ENCODE measurements at places on chromosomes 12 and 14. TPM values are rescaled to one million over a fixed set of nuclear protein-coding genes. Genes with fewer than 3 reads are reported as not detected.

DNA sequence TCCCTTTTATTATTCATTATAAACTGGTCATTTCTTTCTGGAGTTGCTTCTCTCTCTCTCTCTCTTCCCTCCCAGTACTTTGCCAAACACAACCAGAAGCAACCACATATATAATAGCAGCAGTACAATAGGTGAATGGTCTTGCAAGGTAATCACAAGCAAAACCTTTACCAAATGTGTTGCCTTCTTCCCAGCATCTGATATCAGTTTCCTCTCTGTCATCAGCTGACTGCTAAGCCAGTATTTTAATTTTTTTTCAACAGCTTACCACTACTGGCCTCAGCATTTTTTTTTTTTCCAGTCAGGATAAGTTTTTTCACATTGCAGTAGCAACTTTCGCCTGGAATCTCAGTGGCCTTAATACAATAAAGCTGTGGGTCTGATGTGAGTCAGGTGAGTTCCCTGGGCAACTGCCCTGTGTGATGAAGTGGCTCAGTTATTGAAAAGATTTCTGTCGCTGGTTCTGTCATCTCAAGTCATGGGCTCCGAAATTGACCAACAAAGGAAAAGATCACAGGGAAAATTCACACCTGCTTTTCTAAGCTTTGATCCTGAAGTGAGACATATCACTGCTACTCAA, 282.5 kb upstream of the AMIGO2 start:
- no peak for DNase-seq

Gene SIRT4
- 3.8 TPM for total RNA-seq

Gene NDUFA9
- total RNA-seq, result 69.9 TPM

- no peak for DNase-seq
Observed at GRCh38 chr14:97444248-97444647, 647.1 kb downstream of the VRK1 start.

DNA sequence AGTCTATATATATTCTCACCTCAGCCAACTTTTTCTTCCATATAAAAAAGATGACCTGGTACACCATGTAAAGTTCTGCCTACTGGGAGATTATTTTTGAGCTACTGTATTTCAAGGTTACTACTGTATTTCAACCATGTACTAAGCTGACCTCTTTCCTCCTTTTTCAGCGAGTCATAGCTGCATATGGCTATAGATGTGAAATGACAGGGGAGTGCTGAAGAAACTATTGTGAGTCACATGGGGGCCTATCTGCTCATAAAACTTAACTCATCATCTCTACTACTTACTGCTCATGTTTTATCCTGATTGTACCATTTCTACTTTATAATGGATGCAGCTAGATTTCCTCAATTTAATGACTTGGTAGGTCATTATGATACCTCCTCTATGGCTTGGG, 571.4 kb upstream of the ATP2B1 start:
- no peak for DNase-seq

DNA sequence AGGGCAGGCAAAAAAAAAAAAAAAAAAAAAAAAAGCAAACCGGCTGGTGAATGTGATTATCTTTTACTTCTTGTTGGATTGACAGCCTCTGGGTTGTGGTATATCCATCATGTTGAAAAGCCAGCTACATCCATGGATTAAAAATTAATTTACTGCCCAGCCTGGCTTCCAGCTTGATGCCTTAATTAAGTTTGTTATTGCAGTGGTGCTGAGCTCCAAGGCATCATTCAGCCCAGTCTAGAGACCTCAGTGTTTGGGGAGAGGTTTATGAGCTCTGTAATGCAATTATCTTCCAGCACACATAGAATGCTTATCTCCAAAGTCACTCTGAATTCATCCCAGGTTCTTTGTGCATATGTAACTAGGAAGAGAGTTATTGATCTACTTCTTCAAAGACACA, 114.8 kb downstream of the RIMBP2 start:
- no peak for DNase-seq

Gene PIWIL1
- total RNA-seq, result 0.12 TPM

Gene SPIC
- not detected for total RNA-seq

GRCh38 chr12:76964784-76965571, 86.2 kb upstream of the CSRP2 start:
- no peak for DNase-seq

DNA sequence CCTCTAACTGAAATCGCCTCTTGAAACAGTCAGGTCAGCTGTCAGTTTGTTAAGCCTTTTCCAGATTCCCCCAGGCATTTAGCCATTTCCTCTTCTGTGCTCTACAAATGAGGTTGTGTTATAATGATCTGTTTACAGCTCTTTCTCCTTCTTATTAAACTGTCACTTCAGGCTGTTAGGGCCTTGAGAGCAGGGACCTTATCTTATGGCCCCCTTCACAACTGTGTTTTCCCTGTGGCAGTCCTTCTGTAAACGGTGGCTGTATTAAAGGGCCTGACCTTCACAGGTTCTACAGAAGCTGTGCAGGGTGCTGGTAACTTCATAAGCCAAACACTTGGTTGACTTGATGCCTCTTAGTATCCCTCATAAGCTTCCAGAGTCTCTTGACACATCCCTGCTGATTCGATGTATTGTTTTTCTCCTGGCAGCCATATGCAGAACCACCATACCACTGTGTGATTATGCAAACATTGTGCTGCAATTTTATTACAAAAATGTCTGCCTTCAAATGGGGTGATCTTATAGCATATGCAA, 104.7 kb downstream of the PLEKHA5 start:
- no peak for DNase-seq

GRCh38 chr14:62123961-62124360, 361.7 kb downstream of the SNAPC1 start:
- no peak for DNase-seq

- no peak for DNase-seq
Observed at GRCh38 chr12:98227162-98227561, 288.2 kb upstream of the TMPO start.

DNA sequence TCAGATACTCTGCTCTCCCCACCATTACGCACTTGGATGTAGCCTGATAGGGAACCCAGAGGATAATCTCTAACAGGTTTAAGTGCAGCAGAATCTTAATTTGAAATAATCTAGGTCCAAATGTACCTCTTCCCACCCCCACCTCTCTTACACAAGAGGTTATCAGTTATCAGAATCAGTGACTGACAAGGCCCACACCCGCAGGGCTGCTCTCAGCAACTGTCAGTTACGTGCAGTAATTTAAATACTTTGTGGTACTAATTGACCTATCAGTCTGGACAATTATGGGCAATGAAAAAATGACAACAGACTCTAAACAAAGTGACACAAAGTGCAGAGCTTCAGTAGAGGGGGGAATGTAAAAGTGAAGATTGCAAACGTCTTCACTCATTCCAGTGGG, 74.0 kb downstream of the CLIP1 start:
- DNase-seq, result no peak

DNA sequence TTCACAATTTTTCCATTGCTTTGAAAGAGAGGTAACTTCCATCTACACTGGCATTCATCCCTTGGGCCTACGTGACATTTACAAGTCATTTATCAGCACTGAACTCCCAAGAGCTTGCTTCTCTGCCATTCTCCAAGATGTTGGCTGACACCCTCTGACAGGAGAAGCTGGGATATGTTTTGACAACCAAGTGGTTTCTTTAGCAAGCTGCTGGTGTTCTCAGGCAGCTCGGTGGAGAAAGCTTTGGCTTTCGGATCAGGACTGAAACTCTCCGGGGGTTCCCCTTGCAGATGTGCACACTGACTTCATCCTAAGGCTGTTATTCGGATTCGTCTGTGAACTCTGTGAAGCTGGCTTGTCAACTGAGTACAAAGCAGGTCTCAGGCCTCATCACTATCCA, 15.7 kb downstream of the KCNA5 start:
- DNase-seq, result no peak

DNA sequence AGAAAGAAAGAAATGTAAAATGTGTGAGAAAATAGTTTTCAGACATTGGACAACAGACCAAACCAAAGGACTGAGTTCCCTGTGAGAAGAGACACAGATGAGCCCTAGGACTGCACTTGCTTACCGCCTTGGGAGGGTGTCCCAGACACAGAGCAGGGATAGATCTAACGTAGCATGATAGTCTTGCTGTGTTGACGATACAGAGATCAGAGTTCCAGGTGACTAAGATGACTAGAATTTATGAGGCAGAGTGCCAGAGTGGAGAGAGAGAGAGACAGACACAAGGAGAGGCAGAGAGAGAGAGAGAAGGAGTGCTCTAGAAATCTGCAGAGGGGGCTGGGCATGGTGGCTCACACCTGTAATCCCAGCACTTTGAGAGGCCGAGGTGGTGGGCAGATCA, 148.2 kb upstream of the LMNTD1 start:
- peak; percentile 20 for DNase-seq

Gene SERPINA10
- total RNA-seq, result 0.32 TPM

GRCh38 chr12:133107121-133107520, 23.0 kb downstream of the ZNF891 start:
- DNase-seq, result no peak

- no peak for DNase-seq
Observed at GRCh38 chr12:50296554-50296953, 13.2 kb upstream of the LIMA1 start.

GRCh38 chr14:76328457-76329137, 47.3 kb upstream of the ESRRB start:
- DNase-seq, result no peak

DNA sequence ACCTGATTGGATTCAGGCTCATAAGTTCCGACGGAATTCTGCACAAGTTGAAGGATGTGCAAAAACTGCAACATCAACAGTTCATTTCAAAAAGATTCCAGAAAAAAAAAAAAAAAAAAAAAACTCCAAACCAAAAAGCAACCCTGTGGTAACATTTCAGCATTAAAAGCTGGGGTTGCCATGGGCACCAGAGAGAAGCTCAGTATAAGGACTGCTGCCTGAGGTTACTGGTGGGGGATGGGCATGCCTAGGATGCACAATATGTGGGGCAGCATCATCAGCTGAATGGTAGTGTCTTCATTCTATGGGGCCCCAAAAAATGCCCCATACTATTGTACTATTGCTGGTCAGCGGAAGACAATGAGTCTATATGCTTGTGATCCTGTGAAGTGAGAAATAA, 44.7 kb downstream of the MBIP start:
- no peak for DNase-seq

DNA sequence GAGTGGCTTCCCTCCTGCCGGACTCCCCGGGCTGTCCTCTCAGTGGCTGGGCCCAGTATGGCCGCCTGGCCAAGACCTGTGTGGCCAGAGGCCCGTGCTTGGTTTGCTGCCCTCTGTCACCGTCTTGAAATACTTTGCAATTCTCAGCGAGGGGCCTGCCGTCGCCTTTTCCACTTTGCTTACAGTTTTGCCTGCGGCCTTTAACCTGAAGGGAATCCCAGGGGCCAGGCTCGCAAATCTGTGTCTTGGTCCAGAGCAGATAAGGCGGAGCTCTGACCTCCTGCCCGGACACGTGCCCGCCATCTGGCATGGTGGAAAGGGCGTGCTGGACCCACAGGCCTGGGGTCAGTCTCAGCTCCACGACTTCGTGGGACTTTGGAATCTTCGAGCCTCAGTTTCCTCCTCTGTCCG, 10.9 kb upstream of the AMN start:
- DNase-seq, result no peak

DNA sequence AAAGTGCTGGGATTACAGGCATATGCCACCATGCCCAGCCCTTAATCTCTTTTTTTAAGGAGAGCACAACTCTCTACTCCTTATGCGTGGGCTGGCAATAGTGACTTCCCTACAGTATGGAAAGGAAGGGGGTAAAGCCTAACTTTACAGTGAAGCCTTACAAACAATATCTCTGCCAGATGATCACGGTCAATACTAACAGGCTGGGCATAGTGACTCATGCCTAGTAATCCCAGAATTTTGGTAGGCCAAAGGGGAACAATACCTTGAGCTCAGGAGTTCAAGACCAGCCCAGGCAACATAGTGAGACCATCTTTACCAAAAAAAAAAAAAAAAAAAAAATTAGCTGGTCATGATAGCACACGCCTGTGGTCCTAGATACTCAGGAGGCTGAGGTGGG, 5.6 kb downstream of the PYM1 start:
- no peak for DNase-seq

Gene CAPS2
- total RNA-seq, result 12.4 TPM

Gene KRT74
- not detected for total RNA-seq

GRCh38 chr14:53962953-53963319, 6.3 kb upstream of the BMP4 start:
- peak; percentile 42 for DNase-seq

Gene TMTC3
- 22.6 TPM for total RNA-seq

Gene BCL7A
- 17.7 TPM for total RNA-seq

Gene MYF6
- not detected for total RNA-seq

- DNase-seq, result no peak
Observed at GRCh38 chr14:102229071-102229738, 75.8 kb downstream of the MOK start.

Gene FAM222A
- total RNA-seq, result 11.0 TPM

- no peak for DNase-seq
Observed at GRCh38 chr12:34389378-34390170, 367.3 kb downstream of the ALG10 start.

DNA sequence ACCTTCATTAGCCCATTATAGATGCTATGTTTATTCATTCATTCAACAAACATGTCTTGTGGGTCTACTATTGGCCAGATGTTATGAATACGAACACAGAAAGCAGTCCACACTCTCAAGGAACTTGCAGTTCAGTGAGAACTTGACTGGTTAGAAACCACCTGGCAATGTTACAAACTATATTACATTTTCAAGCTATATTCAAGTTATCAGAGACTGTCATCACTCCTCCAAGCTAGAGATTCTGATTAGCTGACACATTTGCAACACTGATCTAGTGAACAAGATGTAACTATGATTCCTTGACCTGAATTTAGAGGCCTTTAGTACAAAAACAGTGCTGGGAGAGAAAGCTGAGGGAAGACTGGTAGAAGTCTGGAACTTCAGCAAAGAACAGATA, 170.7 kb upstream of the EEA1 start:
- no peak for DNase-seq

- DNase-seq, result no peak
Observed at GRCh38 chr12:53558631-53559030, 51.3 kb upstream of the NPFF start.

Gene TDRD9
- total RNA-seq, result 8.7 TPM

DNA sequence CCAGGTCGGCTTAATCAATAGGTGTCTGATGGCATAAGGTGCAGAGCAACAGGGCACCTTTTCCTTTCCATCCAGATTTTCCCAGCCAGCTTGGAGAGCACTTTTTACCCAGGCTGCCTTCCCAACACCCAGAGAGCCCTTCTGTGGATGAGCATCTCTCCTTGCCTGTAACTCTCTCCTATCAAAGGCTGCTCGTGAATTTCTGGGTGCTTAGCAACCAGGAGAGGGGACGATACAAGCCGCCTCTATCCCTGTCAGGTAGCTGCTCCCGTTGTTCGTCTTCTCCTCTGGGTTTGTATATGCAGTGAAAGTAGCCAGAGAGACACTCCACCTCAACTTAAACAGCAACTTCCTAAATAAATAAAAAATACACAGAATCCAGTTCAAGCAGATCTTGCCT, 124.2 kb downstream of the CACNA1C start:
- DNase-seq, result no peak

Gene GDF3
- not detected for total RNA-seq

Gene LALBA
- total RNA-seq, result not detected

Gene MYRFL
- total RNA-seq, result 0.95 TPM

GRCh38 chr12:109170324-109170723, 53.9 kb downstream of the ACACB start:
- no peak for DNase-seq

- peak; percentile 63 for DNase-seq
Observed at GRCh38 chr14:99605299-99605961, 1.4 kb upstream of the CCDC85C start.
